ENCODE measurements at places on chromosomes 4 and X. TPM values are rescaled to one million over a fixed set of nuclear protein-coding genes. Genes with fewer than 3 reads are reported as not detected.

The SOWAHB gene
- 6.3 TPM for total RNA-seq

The PASD1 gene
- not detected for total RNA-seq

The C4orf51 gene
- not detected for total RNA-seq

The GABRA4 gene
- total RNA-seq = not detected

The WDR17 gene
- total RNA-seq = 0.32 TPM

Data from lower leg skin (tissue), 4 donors.